Right forelimb (tissue), 1 donor: ENCODE measurements at places on chromosomes 5 and 9.

- DNase-seq, result no peak
These were observed 67.6 kb downstream of the ARHGEF28 start for GRCh38 chr5:73693573-73694061.

GRCh38 chr5:124235576-124235975 lies 510.9 kb downstream of the ZNF608 start:
- no peak for DNase-seq

DNA sequence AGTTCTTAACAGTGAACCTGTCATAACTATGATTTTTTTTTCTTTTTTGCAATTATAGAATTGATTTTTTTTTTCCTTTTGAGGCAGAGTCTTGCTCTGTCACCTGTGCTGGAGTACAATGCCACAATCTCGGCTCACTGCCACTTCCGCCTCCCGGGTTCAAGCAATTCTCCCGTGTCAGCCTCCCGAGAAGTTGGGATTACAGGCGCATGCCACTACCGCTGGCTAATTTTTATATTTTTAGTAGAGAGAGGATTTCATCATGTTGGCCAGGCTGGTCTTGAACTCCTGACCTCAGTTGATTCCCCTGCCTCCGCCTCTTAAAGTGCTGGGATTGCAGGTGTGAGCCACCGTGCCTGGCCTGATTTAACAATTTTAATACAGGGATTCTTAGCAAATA lies 21.4 kb downstream of the UGCG start:
- DNase-seq, result no peak

- DNase-seq, result no peak
These were observed 38.3 kb downstream of the DNAJB5 start for GRCh38 chr9:35027860-35028259.

GRCh38 chr5:64507264-64507605 lies 1.4 kb downstream of the RGS7BP start:
- DNase-seq, result no peak

DNA sequence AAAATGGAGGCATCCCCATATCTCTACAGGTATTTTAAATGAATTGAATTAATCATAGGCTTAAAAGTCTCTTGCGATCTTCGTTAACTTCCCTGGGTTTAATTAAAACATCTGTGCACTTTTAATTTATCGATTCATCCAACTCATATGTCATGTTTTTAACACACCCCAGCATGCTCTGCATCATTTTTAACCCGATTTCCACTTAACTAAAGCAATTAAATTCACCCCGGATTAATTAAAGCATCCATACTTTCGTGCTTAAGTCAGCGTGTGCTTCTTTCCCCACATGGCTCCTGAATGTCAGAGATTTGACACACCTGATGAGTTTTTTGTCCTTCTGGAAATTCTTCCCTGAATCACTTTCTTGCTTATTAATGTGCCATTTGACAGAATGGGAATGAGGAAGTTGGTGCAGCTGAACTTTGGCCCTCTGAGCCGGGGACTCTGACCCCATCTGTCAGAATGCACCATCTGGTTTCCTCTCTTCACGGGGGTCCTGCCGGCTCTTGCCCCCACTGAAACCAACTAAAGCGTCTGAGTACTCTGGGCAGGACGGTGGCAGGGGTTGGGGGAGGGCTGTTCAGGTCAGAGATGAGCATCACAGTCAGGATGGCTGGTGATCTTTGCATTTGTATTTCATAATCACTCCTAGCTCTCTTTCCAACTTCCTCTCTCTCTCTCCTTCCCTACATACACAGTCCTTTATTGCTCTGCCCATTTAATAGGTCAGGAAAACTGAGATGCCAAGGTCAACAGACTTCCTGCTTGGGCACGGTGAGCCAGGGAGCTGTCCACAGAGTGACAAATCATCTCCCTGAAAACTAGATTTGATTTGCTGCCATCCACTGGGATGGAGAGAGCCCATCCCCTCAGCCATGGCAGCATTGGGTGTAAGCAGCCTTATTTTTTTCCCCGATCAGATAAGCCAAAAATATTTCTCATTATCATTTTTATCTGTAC lies 180.3 kb upstream of the WWC1 start:
- no peak for DNase-seq

DNA sequence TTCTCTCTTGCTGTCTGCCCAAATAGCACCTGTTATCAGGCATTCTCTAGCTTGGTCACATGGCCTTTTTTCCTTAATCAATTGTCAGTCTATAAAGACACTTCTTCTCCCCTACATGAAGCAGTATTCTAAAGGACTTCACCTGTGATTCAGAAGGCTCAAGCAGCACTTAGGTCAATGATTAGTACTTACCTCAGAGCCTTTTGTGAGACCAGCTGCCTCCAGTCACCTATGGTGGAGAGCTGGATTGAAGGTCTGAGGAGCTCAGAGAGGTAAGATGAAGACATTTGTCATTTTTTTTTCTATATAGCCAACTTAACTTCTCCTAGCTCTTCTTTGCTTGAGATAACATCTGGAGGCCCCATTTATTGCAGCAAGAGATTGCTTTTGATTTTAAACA lies 278.3 kb upstream of the PCSK5 start:
- no peak for DNase-seq

GRCh38 chr9:92947268-92948037 lies at the start of gene FGD3:
FGD3 (plus strand) TSS chr9:92947523; CDS start chr9:92976257, 28,734 bp downstream.
- peak; percentile 65 for DNase-seq

DNA sequence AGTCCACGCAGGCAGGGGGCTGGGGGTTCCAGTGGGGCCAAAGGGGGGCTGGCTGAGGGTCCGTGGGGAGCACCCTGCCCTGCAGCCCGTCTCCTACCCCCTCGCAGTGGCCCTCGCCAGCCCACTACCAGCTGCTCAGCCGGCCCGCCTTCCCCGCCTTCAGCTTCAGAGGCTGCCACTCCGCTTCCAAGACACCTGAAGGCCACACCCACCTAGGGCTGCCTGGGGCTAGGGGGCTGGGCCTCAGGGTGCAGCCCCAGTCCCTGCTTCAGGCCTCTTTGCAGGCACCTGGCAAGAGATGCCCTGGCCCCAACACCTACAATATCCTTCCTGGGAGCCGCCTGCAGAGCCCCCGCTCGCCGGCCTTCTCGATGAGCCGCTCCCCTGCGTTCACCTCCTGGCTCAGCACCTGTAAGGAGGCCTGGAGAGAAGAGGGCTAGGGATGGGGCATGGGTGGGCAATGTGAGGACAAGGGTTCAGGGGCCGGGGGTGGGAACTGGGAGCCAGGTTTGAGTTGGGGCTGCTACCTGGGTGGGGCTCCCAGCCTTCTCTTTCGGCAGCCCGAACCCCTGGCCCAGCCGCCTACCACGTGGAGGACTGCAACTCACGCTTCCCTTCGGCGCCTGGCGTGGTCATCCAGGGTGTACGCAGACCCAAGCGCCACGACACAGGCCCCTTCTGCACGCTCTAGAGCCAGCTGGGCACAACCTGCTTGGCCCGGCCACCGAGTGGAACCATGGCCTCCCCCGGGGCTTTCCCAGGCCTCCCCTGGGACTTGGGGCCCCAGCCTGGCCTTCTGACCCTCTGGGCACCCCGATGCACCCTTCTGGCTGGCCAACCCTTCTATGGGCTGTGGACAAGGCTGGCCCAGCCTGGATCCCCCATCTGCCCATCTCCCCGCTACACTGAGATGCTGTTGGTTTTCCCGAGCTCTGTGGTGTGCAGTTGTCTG lies 1.7 kb downstream of the STPG3 start:
- DNase-seq, result no peak

DNA sequence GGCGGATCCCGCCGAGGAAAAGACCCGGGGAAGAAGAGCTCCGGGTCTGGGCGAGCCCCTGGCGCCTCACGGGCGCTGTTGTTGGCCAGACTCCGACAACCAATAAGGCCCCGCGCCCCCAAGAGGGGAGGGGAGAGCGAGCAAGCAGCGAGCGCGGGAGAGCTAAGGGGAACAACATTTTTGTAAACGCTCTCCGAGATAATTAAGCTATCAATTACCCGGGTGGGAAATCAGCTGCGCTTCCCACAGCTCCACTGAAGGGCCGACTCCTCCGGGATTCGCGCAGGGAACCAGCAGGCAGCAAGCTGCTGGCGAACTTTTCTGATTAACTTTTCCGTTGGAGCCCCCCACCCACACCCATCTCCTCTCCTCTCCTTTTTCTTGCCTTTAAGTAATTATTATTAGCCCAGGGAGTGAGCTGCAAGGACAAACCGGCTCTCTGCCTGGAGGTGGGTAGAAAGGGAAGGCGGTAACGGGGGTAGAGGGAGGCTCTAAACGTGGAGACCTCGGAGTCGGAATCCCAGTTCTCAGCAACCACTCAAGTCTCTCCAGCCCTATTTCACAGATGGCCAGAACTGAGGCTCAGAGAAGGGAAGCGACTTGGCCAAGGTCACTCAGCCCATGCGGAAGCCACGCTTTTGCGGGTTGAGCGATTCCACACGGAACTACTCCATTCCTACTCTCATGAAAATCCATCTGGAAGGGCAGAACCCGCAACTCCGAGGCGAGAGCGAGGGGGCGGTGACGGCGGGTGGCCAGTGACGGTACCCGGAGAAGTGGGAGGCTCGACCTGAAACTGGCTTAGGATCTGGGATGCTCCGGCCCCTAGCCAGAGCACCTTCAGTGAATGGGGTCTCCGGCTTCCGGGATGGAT lies 1.3 kb downstream of the ASTN2 start:
- peak; percentile 55 for DNase-seq

GRCh38 chr5:56585461-56585860 lies 229.9 kb upstream of the MAP3K1 start:
- no peak for DNase-seq

GRCh38 chr5:11182441-11183080 lies 421.5 kb upstream of the DAP start:
- DNase-seq, result peak; percentile 46

GRCh38 chr5:55021821-55022220 lies 2.2 kb upstream of the GZMK start:
- DNase-seq, result no peak

DNA sequence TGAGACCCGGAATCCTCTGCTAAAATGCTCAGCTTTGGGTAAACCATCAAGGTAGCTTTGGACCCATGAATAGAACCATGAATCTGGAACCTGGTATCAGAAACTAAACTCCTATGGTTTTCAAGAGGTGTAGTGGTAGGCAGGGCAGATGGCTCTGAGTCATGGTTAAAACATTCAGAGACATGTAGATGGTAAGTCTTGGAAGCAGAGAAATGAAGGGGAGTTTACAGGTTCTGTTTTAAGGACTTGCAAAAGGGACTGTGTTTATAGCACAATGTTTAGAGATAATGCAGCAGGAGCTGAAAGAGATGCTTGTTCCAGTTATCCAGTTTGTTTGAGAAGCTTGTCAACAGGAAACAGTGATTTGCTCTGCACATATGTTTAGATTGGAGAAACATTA lies 36.0 kb upstream of the FBN2 start:
- no peak for DNase-seq

DNA sequence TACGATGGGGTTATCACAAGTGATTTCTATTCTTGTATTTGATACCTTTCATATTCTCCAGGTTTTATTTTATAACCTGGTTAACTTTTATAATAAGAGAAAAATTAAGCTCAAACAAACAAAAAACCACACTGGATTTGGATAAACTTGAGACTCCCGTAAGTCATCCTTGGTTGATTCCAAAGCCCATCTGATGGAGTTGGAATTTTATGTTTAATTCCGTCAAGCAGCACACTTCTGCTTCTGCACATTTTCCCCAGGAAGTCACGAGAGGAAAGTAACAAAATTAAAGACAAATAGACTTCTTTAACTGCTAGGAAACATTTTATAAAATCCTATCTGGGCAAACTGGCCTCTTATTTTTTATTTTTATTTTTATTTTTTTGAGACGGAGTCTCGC lies 207.9 kb downstream of the NXNL2 start:
- no peak for DNase-seq

DNA sequence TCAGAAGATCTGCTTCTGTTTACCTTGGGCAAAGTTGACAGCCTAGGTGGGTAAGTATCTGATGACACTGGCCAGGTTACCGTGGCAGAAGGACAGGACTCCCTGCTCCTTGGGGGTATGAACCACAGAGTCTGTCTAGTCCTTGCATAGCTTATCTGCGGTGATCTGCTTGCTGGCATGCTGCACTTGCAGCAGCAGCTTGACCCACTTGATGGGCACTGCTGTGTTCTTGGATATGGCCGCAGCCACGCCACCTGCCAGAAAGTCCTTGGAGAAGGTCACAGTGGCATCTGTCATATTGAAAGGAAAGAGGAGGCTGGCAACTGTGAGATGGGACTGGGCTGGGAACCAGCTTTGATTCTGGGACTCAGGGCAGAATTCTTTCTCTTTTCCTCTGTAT lies 35.9 kb upstream of the POC5 start:
- no peak for DNase-seq

DNA sequence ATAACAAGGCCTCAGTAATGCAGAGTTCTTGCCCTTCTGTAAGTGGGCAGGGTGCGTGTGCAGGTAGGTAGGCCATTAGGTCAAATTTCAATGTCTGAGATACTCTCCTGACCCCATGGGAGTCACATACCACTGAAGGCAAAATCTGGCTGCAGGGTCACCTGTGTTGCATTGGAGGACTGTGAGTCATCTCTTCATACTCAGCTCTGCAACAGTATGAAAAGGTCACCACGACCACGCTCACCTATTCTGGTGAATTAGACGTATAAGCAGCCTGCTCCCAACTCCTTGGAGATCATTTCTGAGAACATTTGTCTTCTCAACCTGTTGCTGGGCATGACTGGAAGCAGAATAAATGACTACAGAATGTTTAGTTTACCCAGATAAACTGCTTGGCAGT lies 599.8 kb downstream of the PDE4D start:
- DNase-seq, result no peak

- DNase-seq, result no peak
These were observed at the start of gene SH2D3C for GRCh38 chr9:127778280-127779135. SH2D3C (minus strand) TSS chr9:127778666; CDS start chr9:127778627, 39 bp downstream.
